Stimulated activated CD4-positive, alpha-beta T cell treated with anti-CD3 and anti-CD28 coated beads, Interleukin-1b, Interleukin-23, amount 100 ng/mL, for 4 hours (primary cell): ENCODE measurements at places on chromosomes 6 and 20.

DNA sequence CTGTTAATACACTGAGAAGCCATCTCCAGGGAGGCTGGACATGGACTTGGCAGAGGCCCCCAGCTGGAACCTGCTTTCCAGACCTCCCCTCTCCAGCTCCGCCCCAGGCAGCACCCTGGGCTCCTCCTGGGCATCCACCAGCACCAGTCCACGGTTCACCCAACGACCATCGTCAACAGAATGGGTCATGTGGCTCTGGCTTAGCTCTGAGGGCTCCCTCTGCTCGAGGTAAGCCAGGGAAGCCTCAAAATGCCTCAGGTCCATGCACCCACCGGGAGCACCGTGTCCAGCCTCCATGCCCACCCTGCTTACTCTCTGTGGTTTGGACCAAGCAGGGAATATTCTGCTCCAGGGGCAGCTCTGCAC is 40.5 kb downstream of the WDR27 start:
- DNase-seq, result no peak

DNA sequence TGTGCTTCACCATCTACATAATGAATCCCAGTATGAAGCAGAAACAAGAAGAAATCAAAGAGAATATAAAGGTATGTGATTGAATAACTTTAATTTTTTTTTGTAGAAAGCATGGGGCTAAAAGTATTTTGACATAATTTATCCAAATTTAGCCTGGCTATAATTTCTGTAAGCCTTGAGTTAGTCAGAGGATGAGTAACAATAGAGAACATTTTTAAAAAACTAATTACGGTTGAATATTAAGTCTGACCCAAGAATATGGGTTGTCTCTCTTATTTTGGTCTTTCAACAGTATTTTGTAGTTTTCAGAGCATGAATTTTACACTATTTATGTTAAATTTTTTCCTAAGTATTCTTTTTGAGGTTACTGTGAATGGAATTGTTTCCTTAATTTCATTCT is 2.5 kb downstream of the GMNN start:
- no peak for DNase-seq

- no peak for DNase-seq
Measured at GRCh38 chr20:23344336-23344735, 6.3 kb upstream of the NXT1 start.

DNA sequence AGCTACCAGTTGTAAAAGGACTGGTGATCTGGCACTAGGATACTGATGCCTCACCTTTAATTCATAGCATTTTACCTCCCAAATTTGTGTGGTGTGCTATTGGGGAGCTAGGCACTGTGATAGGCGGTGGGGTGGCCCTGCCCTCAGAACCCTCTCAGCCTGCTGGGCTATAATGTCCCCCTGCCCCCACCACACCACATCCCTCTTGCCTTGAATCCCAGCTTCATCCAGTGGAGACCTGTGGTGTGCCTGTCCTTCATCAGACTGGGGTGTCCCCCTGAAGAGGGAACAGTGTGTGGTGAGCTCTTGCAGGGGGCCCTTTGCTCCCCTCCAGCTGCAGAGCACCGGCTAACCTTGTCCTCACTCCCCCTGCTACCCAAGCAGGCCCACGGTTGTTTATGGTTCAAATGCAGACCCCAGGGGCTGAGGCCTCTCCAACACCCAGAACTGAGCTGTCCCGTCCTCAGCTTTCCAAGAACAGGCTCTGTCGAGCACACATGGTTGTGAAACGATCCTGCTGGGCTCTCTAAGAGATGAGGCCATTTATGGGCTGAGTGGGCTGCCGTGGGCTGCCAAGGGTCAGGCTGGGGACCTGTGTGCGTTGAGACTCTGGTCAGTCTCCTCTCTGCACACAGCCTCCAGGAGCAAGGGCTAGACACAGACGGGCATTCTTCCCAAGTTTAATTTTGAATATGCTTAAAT is 26.9 kb upstream of the VEGFA start:
- DNase-seq, result no peak

DNA sequence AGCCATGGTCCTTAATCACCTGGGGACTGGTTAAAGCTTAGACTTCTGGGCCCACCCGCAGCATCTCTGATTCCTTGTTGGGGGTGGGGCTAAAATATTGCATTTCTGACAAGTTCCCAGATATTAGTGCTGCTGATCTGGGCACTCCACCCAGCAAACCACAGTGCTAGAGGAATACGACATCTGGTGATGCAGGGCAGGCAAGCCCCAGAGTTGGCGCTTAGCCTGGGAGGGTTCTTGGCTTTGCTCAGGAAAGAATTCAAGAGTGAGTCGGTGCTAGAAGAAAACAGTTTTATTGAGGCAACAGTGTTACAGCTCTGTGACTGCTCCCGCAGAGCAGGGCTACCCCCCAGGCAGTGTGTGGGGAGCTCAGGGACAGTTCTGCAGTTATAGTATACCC is 210.7 kb downstream of the TFAP2C start:
- no peak for DNase-seq

DNA sequence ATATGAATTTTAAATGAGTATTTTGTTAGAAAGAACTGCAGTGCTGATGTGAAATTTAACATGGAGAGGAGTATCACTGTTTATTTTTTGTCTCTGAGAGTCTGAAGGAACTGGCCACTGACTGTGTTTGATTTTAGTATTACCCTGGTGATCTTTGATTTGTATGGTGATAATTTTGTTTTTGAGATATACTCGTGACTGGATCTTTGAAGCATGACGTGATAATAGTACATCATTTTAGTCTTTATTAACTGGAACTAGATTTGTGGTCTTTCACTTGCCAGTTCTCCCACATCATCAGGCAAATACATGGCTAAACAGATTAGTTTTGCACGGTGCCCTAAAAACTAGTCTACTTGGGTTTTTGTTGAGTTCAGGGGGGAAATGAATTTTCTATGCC is 55.5 kb downstream of the ARID1B start:
- no peak for DNase-seq

DNA sequence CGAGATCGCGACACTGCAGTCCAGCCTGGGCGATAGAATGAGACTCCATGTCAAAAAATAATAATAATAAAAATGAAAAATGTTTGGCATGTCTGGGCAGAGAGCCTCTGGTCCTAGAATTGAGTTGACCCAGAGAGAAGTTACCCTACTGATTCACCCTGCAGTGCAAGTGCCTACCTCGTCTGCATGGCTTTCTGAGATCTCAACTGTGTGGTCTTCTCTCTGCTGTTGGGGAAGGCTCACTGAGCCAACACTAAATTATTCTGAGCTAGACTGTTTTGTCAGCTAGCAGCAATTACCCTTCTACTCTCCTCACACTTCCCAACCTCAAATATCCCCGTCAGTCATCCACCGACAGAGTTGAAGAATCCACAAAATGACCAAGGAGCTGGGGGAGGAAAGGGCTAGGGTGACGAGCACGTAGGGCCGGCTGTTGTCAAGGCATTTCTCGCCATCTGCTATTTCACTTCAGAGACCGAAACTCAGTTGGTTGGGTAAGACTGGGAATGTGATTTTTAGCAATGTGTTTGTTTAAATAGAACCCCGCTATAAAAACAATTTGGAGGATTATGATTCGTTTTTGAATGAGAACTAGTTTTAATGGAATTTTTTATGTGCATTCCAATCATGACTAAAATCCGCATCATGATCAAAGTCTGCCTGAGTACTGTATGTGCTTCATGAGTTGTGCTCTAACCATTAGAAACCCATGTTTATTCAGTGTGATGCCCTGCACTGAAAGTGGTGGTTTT is 9.4 kb downstream of the MAS1 start:
- DNase-seq, result no peak

- DNase-seq, result no peak
Measured at GRCh38 chr20:62766716-62767115, 29.6 kb upstream of the MRGBP start.
